Activated CD4-positive, alpha-beta T cell treated with anti-CD3 and anti-CD28 coated beads, Interleukin-2, amount 10 ng/mL, durations not matched to agents 7 days and 5 days (primary cell): ENCODE measurements at places on chromosomes 3 and 15. TPM values are rescaled to one million over a fixed set of nuclear protein-coding genes. Genes with fewer than 3 reads are reported as not detected.

The C3orf49 gene
- total RNA-seq, result not detected

The CD96 gene
- total RNA-seq, result 307 TPM

The CATSPER2 gene
- 1.5 TPM for total RNA-seq

The SH2D7 gene
- not detected for total RNA-seq

DNA sequence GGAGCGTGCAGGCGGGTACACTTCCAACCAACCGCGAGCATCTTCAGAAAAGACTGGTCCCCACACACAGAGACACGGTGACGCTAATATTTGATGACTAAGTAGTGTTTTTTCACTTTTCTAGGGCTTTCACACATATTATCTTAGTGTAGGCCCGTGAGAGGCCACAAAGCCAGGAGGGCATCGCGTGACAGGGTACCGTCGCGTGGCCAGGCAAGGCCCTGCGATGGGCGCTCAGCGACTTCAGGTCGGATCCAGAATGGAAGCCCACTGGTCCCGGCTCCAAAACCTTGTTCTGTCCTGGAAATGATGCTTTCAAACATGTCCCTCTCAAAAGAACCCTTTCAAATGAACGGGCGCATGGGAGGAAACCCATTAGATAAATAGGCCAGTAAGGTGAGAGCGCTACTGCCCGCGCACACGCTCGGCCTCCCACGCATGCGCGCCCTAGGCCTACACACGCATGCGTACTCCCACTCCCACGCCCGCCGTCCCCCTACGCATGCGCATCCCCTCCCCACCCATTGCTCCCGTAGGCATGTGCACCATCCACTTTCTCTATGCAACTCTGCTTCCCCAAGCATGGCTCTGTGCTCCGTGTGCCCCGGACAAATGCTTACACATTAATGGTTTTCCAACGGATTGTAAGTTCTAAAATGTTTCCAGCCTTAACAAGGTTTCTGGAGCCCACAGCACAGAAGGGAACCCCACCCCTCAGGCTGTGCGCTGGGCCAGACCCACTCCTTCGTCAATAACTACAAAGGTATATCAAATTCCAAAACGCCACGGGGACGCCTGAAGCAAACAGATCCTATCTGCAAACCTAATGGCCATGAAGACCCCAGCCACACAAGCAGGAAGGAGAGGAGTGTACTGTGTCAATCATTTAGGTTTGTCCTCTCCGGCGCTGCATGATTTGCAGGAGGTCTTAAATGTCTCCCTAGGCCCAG is 72.1 kb downstream of the OCA2 start:
- H3K27ac ChIP-seq, result no peak overlapping the region
- no peak for DNase-seq
- no peaks in the 10 kb centered on the region for H3K27me3 ChIP-seq

DNA sequence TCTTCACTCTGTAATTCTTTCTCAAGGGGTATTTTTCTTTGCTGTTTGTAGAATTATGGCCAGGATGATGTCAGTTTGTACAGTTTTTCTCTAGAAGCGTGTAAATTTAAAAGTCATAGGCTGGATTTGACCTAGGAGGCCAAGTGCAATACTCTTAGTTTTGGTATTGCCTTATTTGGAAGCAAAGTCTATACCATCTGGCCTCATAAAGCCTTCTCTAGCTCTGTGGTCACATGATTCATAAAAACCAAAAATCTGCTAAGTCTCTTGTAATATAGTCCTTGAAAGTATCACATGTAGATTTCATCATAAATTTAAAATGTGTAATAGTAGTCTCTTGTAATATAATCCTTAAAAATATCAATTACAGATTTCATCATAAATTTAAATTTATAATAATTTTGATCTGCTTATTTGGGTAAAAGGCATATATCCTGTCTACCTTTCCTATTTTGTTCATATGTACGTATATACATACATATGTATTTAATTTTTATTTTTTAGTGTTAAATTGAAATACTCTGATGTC is 25.6 kb downstream of the TEX9 start:
- no peak overlapping the region for H3K27ac ChIP-seq
- H3K4me1 ChIP-seq, result no peaks in the 10 kb centered on the region
- H3K27me3 ChIP-seq, result no peaks in the 10 kb centered on the region

DNA sequence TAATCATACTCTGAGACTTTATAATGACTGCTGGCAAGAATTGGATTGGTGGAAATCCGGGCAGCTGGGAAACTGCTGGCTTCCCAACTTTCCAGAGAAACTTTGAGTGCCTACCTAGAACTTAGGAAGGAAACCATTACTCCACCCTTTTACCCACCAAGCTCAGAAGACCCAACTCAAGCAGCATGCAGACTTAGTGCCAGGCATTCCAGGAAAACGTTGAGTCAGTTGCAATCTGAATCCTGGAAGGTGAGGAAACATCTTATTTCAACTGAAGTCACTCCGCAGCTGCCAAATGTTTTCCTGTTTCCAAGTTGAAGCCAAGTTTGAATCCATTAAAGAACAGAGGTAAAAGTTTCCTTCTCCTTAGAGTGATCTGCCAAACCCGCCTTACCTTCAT is 126.5 kb downstream of the ZNF385D start:
- no peaks in the 10 kb centered on the region for H3K4me1 ChIP-seq
- no peak overlapping the region for H3K4me3 ChIP-seq
- no peaks in the 10 kb centered on the region for H3K27me3 ChIP-seq

DNA sequence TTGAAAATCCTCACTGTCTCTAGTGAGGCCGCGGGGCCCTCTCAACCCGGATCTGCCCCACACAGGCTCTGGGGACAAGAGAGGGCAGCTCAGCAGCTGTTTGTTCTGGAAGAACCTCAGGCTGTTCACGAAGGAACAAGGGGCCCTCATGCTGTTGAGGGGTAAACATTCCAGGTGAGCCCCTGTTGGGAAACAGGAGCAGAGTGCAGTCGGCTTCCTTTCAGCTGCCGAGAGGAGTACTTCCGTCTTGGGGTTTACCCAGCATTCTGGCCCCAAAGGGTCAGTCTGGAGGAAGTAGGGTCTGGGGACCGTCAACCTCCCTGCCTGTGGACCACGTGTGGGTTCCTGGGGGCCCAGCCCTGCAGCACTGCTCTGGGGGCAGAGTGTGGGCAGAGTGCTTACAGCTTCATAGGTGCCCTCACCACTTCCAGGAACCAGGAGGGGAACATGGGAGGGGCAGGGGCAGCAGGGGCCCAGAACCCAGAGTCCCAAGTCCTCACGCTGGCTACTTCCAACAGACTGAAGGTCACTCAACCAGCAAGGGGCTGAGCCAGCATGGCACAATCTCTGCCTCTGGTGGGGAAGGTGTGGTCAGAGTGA is 49.2 kb upstream of the CTSH start:
- H3K27me3 ChIP-seq, result no peaks in the 10 kb centered on the region
- H3K4me1 ChIP-seq, result no peaks in the 10 kb centered on the region
- H3K27ac ChIP-seq, result no peak overlapping the region

- H3K36me3 ChIP-seq, result peaks cover 8% of the 10 kb centered on the region
- peak overlapping the region; percentile 86 for H3K27ac ChIP-seq
- peak overlapping the region; percentile 1 for H3K4me3 ChIP-seq
- no peaks in the 10 kb centered on the region for H3K27me3 ChIP-seq
- no peak for DNase-seq
Observed at GRCh38 chr3:171267104-171267503, 193.1 kb downstream of the TNIK start.

DNA sequence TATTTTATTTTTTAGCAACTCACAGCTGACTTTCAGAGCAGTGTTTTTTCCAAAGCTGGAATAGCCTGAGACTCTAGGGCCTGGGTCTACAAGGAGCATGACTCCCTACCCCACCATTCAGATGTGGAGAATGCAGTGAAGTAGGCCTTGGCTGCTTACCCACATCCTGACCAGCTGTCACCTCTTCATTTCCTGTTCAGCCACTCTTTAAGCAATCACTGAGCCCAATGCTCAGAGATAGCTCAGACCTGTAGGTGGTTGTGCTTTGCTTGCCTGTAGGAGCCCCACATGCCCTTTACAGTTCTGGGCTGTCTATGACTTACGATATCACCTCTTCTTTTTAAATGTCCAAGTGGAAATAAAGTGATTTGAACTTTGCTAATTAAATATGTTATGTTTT is 148.1 kb downstream of the NEK11 start:
- no peaks in the 10 kb centered on the region for H3K27me3 ChIP-seq
- H3K27ac ChIP-seq, result peak overlapping the region; percentile 71
- H3K36me3 ChIP-seq, result no peaks in the 10 kb centered on the region
- H3K4me3 ChIP-seq, result no peak overlapping the region

DNA sequence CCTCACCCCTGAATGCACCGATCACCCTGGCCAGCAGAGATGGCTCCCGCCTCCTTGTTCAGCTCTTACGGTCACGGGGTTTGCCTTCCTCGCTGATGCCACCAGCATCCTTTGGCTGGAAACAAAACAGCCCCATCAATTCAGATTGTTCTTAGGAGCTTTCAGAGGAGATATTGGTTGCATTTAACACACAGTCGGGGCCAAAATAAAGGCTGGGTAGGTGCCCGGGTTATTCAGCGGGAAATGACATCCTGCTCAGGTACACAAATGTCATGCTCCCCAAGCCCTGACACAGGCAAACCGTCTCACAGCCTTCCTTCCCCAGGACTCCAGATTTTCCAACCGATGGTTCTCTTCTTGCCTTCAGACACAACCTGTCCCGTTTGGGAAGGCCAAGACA is 62.4 kb upstream of the MEF2A start:
- peaks cover 6% of the 10 kb centered on the region for H3K36me3 ChIP-seq
- H3K4me1 ChIP-seq, result peaks cover 48% of the 10 kb centered on the region
- DNase-seq, result no peak
- no peaks in the 10 kb centered on the region for H3K27me3 ChIP-seq

DNA sequence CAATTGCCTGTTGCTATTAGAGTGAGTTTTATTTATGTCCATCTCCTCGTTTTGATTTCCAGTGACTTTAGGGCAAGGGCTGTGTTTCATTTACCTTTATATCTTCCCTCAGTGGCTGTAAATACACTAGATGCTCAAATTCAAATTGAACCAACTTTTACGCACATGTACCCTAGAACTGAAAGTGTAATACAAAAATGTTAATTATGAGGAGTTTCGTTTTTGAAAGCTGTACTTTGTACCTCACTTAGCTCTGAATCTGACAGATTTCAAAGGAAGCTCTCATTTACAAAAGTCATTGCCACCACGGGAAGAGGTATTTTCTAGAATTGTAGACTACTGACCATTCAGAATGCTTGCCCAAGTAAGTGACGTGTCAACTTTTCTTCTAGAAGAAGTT is 264.4 kb downstream of the MECOM start:
- peaks cover 6% of the 10 kb centered on the region for H3K27me3 ChIP-seq
- H3K36me3 ChIP-seq, result no peaks in the 10 kb centered on the region
- H3K4me1 ChIP-seq, result no peaks in the 10 kb centered on the region
- H3K4me3 ChIP-seq, result no peak overlapping the region
